ENCODE measurements at places on chromosomes 16 and 17.

- DNase-seq = no peak
These were observed 439.2 kb upstream of the ERCC4 start for GRCh38 chr16:13480801-13481200.

DNA sequence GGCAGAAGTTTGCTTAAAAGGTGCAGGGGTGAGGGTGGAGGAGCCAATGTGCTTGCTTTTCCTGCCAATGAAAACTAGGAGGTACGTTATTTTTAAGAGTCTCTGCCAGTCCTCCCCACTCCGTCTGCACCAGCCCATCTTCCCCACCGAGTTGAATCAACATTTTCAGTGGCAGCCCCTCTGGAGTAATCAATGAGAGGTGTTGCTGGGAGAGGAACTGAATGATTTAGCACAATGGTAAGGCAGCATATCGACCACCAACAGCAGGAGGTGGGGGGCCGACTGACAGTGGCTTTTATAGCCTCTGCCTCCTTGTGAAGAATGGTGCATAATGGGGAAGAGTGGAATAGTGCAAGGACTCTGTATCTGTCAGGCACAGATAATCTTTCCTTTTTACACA, 1465.0 kb upstream of the GOT2 start:
- DNase-seq = no peak

GRCh38 chr17:13046361-13046760, 28.5 kb upstream of the ELAC2 start:
- DNase-seq = no peak

DNA sequence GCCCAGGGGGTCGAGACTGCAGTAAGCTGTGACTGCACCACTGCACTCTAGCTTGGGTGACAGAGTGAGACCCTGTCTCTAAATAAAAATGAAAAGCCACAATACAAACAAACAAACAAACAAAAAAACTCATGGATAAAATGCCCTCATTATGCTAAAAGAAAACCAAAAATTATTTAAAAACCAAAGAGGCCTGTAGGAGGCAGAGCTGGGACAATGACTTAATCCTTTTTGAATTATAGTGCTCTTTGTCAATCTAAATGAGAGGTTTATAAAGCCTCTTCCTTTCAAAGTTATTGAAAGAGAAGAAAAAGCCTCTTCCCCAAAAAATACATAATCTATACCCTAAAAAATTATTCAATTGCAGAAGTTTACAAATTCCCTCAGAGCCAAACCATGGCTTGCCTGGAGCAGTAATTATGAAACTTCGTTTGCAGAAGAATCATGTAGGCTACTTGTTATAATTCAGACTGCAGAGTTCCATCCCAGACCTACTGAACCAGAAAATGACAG, 18.5 kb downstream of the CRLF3 start:
- no peak for DNase-seq

GRCh38 chr16:65770752-65771151, 595.7 kb upstream of the CDH5 start:
- no peak for DNase-seq

Data from mucosa of descending colon (tissue), 3 donors.